ENCODE measurements at places on chromosomes 12 and 14.

GRCh38 chr12:122880668-122881067, 15.3 kb downstream of the VPS37B start:
- no peak for DNase-seq

- peak; percentile 80 for DNase-seq
Observed at GRCh38 chr14:69611172-69612013, at the start of gene SUSD6. Gene SUSD6 (plus strand): TSS chr14:69611596. CDS start chr14:69658593, 46,997 bp downstream.

GRCh38 chr14:96146131-96146771, 58.4 kb upstream of the BDKRB2 start:
- no peak for DNase-seq

DNA sequence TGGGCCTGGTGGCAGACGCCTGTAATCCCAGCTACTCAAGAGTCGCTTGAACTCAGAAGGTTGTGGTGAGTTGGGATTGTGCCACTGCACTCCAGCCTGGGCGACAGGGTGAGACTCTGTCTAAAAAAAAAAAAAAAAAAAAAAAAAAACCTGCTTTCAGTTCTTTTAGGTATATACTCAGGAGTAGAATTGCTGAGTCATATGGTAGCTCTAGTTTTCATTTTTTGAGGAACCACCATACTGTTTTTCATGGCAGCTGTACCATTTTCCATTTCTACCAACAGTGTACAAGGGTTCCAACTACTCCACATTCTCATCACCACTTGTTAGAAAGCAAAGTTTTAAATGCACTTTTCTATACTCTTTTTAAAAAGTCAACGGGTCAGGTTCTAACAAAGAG, 119.8 kb downstream of the DPF3 start:
- DNase-seq, result no peak

DNA sequence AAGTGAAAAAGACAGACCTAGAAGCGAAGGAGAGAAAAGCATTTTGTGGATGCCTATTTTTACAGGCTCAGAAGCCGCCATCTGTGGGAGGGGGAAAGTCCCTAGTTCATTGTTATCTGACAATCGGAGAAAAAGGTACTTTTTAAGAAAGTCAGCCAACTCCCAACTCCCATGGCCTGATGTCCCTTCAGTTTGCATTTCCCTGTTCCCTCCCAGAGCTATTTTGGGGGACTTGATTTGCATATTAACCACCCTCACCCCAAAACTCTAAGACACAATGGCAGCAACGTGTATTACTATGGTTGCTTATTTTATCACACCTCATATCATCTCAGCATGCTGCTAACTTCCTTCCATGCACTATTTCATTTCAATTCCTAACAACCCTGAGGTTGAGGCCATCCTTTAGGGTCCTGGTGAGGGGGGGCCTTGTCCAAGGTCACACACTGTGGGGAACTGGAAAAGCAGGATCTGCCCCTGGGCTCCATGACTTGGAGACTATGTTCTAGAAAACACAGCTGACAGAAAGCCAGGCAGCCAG, 18.7 kb downstream of the HVCN1 start:
- DNase-seq, result no peak

- DNase-seq, result no peak
Observed at GRCh38 chr12:114238808-114239207, 167.1 kb downstream of the TBX5 start.

DNA sequence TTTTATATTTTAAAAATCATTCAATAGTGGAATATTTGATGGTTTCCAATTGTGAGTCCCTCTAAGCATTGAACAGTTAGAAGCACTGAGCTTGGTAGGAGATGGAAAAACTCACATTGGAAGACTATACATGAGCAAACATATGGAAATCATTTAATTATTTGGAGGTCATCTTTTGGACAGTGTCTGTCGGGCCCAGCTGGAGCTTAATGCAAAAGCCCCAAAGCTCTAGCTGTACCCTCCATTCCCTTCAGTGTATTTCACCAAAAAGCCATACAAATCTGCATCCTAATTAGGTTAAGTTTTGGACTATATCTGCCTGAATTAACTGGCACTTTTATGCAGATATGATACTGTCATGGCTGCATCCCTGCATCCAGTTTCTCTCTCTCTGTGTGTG, 365.7 kb downstream of the FLRT2 start:
- DNase-seq, result no peak

DNA sequence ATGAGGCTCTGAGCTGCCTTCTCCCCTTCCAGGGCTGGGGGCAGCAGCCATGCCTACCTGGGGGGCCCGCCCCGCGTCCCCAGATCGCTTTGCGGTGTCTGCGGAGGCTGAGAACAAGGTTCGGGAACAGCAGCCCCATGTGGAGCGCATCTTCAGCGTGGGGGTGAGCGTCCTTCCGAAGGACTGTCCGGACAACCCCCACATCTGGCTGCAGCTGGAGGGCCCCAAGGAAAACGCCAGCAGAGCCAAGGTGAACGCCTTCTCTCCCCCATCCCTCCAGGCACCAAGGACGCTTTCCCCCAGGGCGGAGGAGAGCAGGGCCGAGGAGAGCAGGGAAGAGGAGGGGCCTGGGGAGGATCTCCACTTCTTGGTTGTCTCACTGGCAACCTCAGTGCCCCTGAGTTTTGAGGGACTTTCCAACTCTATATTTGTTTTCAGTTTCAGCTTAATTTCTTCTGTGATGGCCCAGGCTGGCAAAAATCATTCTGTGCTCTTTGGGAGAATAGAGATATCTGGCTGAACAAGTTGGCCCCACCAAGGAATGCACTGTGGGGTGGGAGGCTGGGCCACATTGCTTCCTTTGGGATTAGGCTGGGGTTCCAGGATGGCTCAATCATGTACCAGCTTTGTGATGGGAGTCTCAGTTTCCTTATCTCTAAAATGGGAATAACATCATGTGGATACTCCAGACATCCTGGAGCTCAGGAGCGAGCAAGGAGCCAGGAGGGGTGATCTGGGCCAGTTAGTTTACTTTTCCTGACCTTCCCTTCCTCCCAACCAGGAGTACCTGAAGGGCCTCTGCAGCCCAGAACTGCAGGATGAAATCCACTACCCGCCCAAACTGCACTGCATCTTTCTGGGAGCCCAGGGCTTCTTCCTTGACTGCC, 1.2 kb downstream of the KHNYN start:
- DNase-seq, result no peak

GRCh38 chr12:43740511-43741100, 18.0 kb downstream of the PUS7L start:
- no peak for DNase-seq

- DNase-seq, result no peak
Observed at GRCh38 chr14:105331575-105332349, 17.2 kb downstream of the PACS2 start.

GRCh38 chr12:79690142-79690637, 574 bp downstream of the PAWR start:
- DNase-seq, result no peak

DNA sequence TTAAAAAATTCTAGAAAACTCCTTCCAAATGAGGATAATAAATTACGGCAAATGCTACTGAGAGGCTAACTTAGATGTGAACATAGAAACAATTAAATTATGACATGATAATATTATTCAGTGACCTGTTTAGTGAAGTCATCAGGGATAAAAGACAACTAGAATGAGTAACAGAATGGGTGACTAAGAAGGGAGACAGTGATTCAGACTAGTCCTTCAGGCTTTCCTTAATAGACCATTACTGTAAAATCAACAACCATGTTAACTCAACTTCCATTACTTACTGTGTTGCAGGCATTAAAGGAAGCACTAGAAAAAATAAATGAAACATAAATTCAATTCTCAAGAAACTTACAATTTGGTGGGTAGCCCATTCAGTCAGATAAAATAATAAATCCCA, 543.9 kb upstream of the LRFN5 start:
- DNase-seq, result no peak

- DNase-seq, result no peak
Observed at GRCh38 chr12:30067146-30067545, 283.4 kb upstream of the TMTC1 start.

DNA sequence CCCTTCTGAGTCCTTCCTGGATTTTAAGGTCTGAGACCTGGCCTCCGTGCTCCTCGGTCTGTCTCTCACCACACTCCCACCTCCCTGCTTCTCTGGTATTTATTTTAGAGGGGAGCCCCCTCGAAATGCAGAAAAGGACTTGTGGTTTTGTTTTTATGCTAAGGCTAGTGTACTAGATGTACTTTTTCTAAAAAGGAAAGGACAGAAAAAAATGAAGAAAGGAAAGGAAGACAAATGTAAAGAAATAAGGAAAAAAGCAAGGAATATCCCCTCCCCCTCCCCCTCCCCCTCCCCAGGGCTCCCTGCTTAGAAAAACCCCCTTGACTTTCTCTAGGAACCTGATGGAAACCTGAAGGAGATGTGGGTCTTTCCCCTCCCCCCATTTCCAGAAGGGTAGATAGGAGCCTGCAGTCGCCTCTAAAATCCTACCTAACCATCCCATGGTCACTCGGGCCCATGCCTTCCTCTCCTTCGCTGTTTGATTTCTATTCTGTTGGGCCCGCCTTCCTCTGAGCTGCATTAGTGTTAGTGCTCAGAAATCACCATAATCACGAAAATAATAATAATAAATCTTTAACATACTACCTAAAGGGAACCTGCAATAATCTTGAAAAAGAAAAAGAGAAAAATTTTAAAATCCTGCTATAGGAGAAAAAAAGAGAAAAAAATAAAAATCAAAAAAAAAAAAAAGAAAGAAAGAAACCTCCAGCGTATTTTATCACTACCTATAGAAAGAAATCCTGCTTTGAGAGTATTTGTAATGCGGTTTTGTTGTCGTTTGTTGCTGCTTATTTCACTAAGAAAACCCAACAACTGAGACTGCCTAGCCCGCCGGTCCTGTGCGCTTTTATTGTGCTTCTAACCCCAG, 3.1 kb downstream of the HOXC8 start:
- no peak for DNase-seq

DNA sequence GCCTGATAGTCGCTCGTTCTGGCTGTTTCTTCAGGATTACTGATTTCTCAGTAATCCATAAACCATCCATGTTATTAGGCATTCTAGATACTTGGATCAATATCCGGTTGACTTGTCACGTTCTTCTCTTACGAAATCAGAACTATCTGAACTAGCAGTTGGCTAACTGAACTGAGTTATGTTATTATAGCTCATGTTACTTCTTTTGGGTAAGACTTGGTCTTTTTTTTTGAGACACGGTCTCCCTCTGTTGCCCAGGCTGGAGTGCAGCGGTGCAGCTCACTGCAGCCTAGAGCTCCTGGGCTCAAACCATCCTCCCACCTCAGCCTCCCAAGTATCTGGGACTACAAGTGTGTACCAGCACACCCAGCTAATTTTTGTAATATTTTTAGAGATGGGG, 178.6 kb downstream of the PRKCH start:
- DNase-seq, result no peak

GRCh38 chr12:126182619-126183236, 1117.5 kb downstream of the AACS start:
- DNase-seq, result no peak

DNA sequence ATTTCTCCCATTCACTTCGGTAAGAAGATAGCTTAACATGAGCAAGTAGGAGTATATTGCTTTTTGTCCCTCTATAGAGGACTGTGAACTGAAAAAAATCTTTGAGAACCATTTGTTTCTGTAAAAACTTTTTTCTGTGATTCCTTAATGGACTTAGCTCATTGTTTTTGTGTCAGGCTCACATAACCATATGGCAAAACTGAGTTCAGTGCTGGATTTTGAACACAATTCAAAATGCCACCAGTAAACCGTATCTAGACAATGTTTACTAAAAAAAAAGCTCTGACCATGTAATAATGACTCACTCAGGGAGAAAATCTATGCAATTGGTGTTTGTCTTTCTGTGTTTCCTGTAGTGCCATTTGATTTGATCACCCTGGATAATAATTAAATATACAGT, 5.2 kb downstream of the TRHDE start:
- DNase-seq, result no peak

- no peak for DNase-seq
Observed at GRCh38 chr14:67010602-67011001, 178.6 kb upstream of the GARIN2 start.

DNA sequence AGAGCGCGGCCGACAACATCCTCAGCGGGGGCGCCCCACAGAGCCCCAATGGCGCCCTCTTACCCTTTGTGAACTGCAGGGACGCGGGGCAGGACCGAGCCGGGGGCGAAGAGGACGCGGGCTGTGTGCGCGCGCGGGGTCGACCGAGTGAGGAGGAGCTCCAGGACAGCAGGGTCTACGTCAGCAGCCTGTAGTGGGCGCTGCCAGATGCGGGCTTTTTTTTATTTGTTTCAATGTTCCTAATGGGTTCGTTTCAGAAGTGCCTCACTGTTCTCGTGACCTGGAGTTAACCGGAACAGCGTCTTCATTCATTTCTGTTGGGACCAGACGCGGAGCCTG, 103.8 kb upstream of the FKBP4 start:
- no peak for DNase-seq

- no peak for DNase-seq
Observed at GRCh38 chr12:113932381-113933196, 33.5 kb downstream of the RBM19 start.

GRCh38 chr12:66956300-66956699, 277.4 kb upstream of the GRIP1 start:
- no peak for DNase-seq

DNA sequence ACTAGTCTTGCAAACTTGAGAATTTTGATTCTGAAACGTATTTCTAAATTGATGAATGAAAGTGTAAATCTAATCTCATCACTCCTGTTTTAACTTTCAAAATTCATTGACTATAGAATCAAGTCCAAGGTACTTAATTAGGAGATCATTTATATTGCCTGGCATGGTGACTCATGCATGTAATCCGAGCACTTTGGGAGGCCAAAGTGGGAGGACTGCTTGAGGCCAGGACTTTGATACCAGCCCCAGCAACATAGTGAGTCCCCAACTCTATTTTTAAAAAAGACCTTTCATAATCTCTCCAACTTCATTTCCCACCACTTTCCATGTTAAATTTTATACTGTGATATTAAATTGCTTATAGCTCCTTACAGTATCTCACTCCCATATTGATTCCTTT, 3.0 kb upstream of the MIPOL1 start:
- DNase-seq, result no peak

DNA sequence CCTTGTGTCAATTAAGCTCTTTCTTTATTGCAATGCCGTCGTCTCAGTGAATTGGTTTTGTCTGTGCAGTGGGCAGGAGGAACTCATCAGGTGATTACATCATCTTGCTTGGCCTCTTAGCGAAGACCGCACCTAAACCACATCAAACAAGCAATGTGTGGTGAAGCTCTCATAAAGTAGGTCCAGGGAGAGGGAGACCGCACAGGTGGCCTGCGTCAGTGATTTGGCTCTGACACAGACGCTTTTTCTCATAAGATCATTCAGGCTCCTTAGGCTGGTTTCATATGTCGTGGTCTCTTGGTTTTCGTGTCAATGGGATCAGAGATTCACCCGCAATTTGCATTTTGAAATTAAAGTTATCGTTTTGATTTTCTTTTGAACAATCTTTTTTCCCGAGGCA, 6.7 kb upstream of the TESC start:
- DNase-seq, result no peak

DNA sequence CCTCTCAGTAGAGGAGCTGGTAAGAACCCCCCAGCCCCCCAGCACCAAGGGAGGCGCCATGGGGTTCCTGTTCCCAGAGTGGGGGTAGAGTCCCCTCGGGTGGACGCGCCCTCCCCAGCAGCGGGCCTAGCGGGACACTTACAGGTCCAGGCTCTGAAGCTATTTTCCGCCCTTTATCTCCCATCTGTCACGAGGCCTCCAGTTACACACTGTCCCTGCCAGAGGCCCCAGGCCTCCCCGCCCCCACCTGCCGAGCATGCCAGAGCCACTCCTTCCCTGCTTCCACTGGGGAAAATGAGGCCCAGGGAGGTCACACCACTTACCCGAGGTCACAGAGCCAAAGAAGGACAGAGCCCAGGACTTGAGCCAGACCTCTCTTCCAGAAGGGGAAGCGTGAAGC, 3.1 kb downstream of the C14orf180 start:
- DNase-seq, result no peak

- DNase-seq, result no peak
Observed at GRCh38 chr14:30875788-30876053, 1.4 kb downstream of the COCH start.

Measured in stimulated activated CD8-positive, alpha-beta memory T cell treated with anti-CD3 and anti-CD28 coated beads, Interleukin-15, amount 100 ng/mL, for 24 hours (primary cell).